ENCODE measurements at places on chromosomes 2 and 18. TPM values are rescaled to one million over a fixed set of nuclear protein-coding genes. Genes with fewer than 3 reads are reported as not detected.

Gene CHN1
- 0.54 TPM for total RNA-seq

GRCh38 chr2:224666951-224667553 is 49.1 kb downstream of the CCDC195 start:
- no peak for DNase-seq

DNA sequence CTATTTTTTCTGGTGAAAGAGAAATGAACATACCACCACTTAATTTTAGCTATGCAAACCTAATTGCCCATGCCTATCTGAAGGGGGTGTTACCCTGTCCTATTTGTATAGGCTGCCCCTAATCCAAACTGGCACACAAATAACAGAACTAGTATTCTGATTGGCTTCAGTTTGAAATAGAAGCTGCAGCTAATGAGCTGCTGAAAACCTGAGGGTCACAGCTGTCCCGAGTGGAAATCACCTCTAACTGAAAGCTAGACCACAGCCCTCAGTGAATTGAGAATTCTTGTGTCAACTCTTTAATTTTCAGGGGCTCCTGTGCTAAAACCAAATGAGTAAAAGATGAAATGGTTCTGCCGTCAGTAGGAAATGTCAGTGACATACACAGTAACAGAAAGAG is 28.7 kb downstream of the CCDC141 start:
- DNase-seq, result no peak

DNA sequence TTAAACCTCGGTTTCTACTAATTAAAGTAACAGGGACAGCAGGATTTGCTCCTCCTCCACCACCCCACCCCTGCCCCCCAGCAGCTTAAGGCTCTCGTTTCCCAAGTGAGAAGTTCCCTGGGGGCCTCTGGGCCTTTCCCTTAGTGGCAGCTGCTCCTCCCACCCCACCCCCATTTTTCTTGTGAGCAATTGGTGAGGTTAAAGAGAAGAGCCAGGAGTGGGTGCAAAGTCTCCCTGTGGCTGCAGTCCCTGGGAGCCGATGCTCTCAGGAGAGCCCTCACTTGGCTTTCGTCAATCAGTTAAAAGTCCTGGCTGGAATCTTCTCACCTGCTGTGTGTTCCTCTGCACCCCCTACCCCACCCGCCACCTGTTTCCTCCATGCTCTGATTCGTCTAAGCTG is 48.7 kb upstream of the AGAP1 start:
- DNase-seq, result no peak

Gene SULT6B1
- total RNA-seq, result not detected

- no peak for DNase-seq
Measured at GRCh38 chr2:233297076-233297475, 10.5 kb upstream of the SAG start.

- no peak for DNase-seq
Measured at GRCh38 chr2:128783896-128784295, 465.2 kb upstream of the HS6ST1 start.

Gene UNC80
- under 0.01 TPM for total RNA-seq

GRCh38 chr2:134705861-134706586 is 12.8 kb downstream of the TMEM163 start:
- no peak for DNase-seq

- no peak for DNase-seq
Measured at GRCh38 chr18:48607056-48607984, 68.5 kb downstream of the CTIF start.

GRCh38 chr2:121469356-121469755 is 61.3 kb upstream of the RNU4ATAC start:
- no peak for DNase-seq

DNA sequence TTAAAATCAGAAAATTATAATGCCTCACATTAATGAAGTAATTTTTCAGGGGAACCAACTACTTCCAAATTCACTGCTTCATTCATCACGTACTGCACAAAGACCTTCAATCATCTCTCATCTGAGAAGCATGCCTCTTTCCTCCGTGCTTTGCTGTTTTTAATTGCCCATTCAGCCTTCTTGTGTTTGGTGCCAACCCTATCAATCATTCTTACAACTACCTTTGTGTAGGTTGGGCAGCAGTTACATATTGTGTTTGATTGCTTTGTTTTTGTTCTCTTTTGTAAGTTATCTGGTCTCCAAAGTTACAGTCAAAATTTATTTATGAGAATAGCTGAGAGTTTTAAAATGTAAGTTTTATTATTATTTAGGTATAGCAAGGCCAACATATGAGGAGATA is 549.0 kb upstream of the SLC8A1 start:
- DNase-seq, result no peak
